ENCODE measurements at places on chromosomes 2 and 18.

- DNase-seq: no peak
Observed at GRCh38 chr2:137862651-137863050, 101.6 kb upstream of the HNMT start.

DNA sequence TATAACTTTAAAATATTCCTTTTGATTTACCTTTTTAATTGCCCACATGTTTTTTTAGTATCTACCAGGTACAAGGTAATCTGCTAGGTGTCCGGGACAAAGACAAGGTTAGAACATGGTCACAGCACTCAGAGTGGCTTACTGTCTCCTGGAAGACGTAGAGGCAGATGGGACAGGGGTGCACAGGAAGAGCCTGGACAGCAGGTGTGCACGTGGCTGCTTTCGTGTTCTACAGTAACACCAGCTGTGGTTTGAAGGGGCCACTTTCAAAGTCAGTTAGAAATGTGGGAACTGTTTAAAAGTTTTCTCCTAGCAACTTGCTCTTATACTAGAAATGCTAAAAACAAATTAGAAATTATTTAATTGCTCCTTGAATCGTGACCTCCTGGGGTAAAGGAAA lies 102.9 kb upstream of the ALPP start:
- DNase-seq: no peak

DNA sequence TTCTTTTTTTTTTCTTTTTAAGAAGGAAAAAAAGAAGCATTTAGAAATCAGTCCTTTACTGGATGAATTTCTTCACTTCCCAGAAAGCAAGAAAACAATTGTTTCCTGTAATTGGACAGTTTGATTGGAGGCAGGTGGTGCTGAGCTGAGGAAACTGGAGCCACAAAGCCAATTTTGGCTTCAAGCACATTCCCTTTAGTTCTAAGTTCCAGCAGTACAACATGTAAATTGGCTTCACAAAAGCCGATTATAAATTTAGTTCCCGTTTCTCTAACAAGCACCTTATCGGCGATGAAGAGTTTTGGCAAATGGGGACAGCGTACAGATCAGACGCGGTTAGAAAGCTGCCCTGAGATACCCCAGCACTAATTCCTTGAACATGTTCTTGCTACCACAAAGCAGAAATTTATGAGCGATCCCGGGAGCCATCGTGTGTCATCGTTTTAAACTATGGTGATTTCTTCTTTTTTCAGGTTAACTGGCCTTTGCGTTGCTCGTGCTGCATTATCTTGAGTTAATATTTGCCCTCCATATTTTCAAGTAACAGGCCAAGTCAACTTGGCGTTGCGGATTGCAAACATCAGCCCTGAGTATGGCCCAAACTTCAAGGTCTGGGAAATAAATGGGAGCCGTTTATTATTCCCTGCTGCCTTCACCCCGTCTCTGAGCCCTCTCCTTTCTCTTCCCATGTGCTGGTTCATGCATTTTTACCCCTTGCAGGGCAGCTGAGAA lies 190.4 kb upstream of the ID2 start:
- DNase-seq: no peak

GRCh38 chr18:44731530-44732237 lies 51.0 kb downstream of the SETBP1 start:
- DNase-seq: no peak

DNA sequence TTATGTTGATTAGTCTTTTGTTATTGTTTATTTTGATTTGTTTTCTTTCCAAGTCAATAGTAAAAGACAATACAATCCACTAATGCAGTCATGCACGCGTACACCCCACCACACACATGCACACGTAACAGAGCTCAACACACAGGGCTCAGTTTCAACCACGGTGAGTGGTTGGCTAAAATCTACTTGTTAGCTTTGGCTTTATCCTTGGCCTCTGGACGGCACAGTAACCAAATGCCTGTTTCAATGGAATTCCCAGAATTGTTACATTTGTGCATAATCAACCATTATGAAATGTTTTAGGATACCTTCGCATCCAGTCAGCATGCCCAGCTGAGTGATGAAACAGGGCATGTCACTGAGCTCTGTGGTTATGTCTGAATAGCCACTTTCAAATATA lies 53.2 kb downstream of the NYAP2 start:
- no peak for DNase-seq

DNA sequence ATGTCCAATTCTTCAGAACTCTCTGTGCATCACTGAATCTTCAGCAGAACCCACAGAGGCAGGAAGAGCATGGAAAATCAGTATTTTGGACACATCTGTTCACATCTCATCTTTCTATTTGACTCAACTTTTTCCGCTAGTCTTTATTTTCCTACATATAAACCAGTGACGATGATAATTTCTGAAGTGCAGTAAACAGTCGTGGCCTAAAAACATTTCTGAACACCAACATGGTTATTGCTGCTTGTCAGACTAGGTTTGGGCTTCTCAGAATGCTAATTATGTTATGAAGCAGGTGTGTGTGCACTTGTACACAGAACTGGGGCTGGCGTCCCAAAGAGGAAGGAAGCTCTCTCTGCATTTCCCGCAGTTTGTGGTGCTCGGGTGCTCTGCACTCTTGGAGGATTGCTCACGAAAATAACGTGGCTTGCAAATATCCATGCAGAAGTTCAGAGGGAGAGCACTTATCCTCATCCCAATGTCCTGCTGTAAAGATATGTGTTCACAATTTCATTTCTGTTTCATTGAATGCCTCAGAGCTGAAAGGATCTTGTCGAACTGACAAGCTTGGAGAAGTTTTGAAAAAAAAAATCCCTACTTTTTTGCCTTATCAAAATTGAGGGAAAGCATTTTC lies 50.8 kb downstream of the EDAR start:
- no peak for DNase-seq

DNA sequence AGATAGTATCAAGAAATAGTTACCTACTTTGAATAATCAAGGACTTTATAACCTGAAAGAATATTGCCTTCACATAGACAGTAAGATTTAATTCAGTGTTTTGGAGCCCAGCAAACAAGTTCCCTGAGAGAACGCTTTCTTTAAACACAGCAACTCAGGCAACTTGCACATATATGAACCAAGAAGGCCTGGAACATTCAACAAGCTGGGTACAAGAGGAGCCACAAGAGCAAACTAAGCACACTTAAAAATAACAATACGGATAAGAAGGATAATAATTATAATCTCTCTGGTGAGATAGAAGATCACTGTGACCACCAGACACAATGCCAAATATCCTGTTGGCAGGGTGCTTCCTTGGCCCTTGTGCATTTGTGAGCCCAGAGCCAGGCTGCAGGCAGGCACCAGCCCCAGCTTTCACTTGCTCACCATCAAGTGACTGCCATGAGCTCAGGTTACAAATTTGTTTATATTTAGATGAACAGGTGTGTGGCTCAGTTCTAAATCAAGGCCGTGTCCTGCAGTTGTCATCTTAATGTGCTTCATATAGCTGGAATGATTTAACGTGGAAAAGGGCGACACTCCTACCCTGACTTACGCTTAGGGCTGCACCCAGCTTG lies 446.6 kb downstream of the IRS1 start:
- DNase-seq: no peak

DNA sequence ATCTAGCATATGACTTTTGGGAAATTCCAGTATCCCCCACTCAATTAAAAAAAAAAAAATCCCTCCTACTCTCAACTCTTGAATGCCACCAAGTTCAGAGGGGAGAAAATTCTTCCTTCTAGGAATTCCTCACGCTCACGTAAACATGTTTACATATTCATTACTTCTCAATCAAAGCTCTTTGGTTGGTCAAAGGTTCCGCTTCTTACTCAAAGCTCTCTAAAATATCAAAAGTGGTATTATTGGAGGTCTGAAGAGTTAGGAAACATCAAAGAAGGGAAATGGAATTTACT lies 4.1 kb downstream of the DOCK10 start:
- DNase-seq: no peak

GRCh38 chr2:128577141-128577930 lies 258.7 kb upstream of the HS6ST1 start:
- DNase-seq: no peak

- DNase-seq: no peak
Observed at GRCh38 chr2:20222769-20223406, 2.0 kb downstream of the SDC1 start.

DNA sequence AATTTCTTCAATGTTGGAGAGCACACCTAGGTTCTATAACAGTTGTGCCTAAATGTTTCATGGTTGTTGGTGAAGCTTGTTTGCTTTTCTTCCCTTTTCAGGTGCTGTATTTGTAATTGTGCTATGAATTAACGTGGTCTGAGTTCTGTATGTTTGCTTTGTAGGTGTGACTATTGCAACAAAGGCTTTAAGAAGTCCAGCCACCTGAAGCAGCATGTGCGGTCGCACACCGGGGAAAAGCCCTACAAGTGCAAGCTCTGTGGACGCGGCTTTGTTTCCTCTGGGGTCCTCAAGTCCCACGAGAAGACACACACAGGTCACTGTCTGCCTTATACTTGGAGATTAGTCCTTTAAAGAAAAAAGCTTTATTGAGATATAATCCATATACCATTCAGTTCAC lies 91.2 kb downstream of the ZNF236 start:
- no peak for DNase-seq
